ENCODE measurements at places on chromosomes 7 and 10. TPM values are rescaled to one million over a fixed set of nuclear protein-coding genes. Genes with fewer than 3 reads are reported as not detected.

C10orf67 gene
- not detected for total RNA-seq

- no peak for DNase-seq
Observed at GRCh38 chr10:51082857-51083256, 8.6 kb downstream of the PRKG1 start.

MUC12 gene
- 0.88 TPM for total RNA-seq

IQUB gene
- 0.39 TPM for total RNA-seq

GRCh38 chr10:80136134-80136571, 3.6 kb downstream of the PLAC9 start:
- DNase-seq = peak; percentile 96

GRCh38 chr10:103759100-103759781, 96.1 kb downstream of the SH3PXD2A start:
- DNase-seq = peak; percentile 76

- DNase-seq = no peak
Observed at GRCh38 chr7:82472966-82473365, 29.4 kb upstream of the CACNA2D1 start.

DNA sequence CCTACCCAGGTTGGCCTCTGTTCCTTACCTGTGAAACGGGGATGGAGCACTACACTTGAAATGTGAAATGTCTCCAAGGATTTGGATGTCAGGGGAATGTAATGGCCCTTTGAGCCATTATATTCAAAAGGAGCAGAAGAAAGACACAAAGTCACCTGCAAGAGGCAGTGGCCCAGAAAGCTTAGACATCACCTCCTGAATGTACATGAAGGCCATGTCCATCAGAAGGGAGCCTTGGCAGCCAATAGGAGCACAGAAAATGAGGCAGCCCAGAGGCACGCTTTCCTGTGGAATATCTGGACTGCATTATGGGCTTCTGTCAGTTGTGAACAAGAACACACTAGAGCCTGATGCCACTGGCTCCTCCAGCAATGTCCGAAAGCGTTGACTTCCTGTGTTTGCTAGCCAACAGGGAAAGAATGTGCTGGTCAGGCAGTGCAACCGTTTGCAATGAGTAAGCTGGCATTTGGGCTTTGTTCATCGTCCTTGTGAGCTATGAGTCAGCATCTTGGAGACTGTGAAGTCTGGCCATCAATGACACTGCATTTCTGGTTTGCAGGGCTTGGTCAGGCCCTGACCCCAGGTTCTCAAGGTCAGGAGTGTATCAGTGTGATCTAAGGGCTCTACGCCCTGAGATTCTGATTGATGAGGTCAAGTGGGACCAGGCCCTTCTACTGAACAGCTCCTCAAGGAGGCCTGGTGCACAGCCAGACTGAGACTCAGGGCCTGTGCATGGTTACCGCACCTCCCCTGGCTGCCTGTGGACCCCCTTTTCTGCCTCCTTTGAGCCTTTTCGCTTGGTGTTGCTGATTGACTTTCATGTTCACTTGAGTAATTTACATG, 222.4 kb downstream of the RPS24 start:
- DNase-seq = peak; percentile 79

ATRNL1 gene
- total RNA-seq = 41.0 TPM

- no peak for DNase-seq
Observed at GRCh38 chr7:11513460-11513859, 318.5 kb downstream of the THSD7A start.

- DNase-seq = no peak
Observed at GRCh38 chr10:52659085-52659484, 113.5 kb downstream of the MBL2 start.

HYAL4 gene
- not detected for total RNA-seq

DNA sequence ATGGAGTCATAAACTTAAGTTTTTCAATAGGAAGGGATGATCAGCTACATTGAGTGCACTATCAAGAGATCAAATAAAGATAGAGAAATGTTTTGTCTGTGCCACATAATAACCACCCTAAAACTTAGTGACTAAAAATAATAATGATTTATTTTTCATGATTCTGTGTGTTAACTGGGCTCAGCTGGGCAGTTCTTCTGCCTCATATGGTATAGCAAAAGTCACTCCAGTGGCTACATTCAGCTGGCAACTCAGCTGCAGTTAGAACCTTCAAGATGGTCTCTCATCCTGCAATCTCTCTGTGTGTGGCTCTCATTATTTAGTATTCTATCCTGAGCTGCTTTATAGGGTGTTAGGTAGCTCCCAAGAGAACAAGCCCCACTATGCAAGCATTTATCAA, 7.8 kb upstream of the PARP12 start:
- DNase-seq = no peak

GRCh38 chr10:35470248-35470924, 134.1 kb downstream of the CCNY start:
- DNase-seq = no peak

DNA sequence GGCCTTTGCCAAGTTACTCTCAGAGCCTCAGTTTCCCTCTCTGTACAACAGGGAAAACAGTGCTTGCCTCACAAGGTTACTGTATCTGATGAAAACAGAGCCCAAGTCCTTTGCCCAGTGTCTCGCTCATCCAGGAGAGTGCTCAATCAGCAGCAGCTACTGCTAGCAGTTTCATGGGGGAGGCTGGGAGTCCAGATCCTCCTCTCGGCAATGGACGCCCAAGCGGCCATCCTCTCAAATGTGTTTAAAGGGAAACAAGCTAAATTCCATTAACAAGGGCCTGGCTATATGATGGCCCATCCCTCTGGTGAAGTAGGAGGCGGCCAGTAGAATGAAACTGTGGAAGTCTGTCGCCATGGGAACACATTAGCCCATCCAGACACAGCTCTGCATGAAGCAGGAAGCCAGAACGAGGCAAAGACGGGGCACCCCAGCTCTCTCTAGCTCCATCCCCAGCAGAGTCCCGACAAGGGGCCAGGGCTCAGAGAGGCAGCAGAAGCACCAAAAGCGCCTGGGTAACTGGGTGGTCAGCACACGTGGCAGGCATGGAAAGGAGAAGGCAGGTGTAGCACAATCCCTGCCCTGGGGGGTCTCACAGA, 35.2 kb downstream of the FAM53B start:
- DNase-seq = peak; percentile 43

GRCh38 chr10:56745490-56745889, 384.4 kb upstream of the ZWINT start:
- DNase-seq = no peak

Data from aorta (tissue), 5 donors.